Activated naive CD4-positive, alpha-beta T cell treated with anti-CD3 and anti-CD28 coated beads, Interleukin-2, amount 50 U/mL, for 72 hours (primary cell): ENCODE measurements at places on chromosomes 1 and 21.

GRCh38 chr1:183773482-183774274, 31.2 kb upstream of the RGL1 start:
- DNase-seq: no peak

- no peak for DNase-seq
Observed at GRCh38 chr1:90162216-90162615, 167.3 kb downstream of the ZNF326 start.

DNA sequence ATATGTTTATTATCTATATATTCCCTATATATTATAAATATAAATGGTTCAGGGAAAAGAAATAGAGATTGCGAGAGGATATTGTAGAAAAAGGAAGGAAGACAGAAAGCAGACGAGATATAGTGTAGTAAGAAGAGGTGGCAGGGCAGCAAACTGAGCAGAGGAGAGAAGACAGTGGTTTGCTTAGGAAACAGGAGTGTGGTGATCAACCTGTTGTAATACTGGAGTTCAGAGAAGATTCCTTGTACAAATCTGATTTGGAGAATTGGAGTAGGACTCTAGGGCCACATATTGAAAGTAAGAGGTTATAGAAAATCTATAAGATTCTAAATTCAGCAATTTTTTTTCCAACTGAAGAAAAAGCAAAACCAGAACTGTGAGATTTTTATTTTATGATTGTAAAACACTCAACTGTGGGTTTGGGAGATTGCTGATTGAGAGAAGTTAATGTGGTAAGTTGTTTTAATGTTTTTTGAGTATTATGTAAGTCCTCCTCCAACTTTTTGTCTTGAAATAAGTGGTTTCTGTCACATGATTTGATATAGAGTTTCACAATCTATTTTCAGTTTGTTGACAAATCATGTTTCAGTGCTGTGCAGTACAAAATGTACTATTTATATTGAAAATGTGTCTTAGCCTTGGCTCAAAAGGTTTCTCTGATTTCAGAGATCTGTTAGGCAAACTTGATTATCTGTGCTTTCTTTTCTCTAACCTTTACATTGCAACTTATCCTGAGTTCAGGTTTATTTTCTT, 9.6 kb upstream of the AMY2B start:
- DNase-seq: no peak

GRCh38 chr1:66412704-66413103, 121.2 kb upstream of the SGIP1 start:
- DNase-seq: no peak

GRCh38 chr1:229786974-229787610, 161.0 kb downstream of the URB2 start:
- DNase-seq: no peak

GRCh38 chr1:203290261-203291089, 14.8 kb upstream of the BTG2 start:
- peak; percentile 97 for DNase-seq

DNA sequence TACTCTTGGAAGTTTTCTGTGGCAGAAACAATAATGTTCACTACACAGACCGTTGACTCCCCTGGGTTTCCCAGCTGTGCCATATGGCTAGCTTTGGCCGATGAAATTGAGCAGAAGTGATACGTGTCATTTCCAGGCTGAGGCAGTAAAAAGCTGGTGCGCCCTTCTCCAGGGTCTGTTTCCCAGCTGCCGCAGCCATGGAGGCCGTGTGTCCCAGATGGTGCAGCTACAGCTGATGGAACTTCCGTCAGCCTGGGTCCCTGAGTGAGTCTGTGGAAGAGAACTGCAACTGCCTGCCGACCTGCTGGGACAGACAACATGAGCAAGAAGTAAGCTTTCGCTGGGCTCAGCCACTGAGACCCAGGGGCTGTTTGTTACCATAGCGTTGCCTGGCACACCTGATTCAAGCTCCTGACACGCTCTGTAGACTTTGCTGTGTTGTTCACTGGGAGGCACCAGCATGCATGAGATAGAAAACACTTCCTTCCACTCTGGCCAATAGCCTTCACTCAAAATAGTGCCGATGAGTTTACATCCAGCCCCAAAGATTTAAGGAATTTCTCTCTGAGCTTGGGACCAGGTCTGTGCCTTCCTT, 116.3 kb upstream of the SLC25A33 start:
- DNase-seq: no peak

- DNase-seq: no peak
Observed at GRCh38 chr1:156745881-156746280, 5.0 kb upstream of the MRPL24 start.

DNA sequence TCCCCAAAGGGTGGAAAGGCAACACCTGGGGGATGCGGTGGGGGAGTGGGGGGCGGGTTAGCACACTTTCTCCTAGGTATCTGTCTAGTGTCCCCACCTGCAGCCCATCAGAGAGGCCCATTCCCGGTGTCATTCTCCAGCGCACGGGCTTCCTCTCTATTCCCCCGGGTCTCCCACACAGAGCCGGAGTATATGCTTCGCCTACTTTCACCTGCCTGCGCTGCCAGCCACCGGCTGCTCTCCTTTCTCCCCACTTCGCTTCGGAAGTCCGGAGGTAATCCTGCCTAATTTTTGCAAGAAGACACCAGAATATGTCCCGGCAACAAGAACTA, 852 bp downstream of the RGS7 start:
- DNase-seq: no peak

DNA sequence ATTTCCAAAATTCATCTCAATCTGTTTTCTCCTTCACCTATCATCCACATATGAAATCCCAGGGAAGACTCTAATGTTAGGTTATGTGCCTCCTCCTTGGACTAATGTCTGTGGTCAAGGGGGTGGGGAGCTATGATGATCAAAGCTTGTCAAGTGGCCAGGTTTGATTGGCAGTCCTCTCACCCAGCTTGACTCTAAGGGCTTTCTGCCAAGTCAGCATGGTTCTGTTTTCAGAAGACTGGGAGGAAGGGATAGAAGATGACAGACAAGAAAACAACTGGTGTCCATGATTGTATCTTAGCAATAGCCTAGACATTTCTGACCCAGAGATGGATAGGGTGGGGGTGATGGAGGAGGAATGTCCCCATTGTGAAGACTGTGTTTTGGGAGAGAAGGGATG, 9.1 kb upstream of the THEM5 start:
- no peak for DNase-seq

- no peak for DNase-seq
Observed at GRCh38 chr1:201229771-201230635, 39.4 kb downstream of the IGFN1 start.

DNA sequence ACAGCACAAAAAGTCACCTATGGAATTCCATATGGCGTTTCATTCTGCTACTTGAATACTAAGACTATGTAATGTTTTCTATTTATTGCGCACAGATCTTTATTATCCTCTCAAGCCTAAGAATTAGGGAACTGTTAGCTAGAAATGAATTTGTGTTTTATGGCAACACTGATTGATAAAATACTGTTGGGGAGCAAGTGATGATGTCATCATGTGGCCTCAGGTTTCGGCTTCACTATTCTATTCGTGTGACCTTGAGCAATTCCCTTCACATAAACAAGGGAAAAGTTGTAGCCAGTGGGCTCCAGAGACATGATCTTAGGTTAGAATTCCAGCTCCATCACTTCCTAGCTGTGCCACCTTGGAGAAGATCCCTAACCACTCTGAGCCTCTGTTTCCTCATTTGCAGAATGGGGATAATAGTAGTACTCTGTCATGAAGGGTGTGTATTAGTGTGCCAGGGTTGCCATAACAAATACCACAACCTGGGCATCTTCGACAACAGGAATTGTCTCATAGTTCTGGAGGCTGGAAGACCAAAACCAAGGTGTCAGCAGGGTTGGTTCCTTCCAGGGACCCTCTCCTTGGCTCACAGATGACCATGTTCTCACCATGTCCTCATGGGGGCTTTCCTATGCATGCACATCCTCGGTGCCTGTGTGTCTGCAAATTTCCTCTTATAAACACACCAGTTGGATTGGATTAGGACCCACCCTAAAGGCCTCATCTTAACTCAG, 371.2 kb downstream of the RRAGC start:
- no peak for DNase-seq

- DNase-seq: no peak
Observed at GRCh38 chr1:96478228-96478627, 243.4 kb upstream of the PTBP2 start.

GRCh38 chr21:40381111-40381510, 465.8 kb downstream of the DSCAM start:
- no peak for DNase-seq

DNA sequence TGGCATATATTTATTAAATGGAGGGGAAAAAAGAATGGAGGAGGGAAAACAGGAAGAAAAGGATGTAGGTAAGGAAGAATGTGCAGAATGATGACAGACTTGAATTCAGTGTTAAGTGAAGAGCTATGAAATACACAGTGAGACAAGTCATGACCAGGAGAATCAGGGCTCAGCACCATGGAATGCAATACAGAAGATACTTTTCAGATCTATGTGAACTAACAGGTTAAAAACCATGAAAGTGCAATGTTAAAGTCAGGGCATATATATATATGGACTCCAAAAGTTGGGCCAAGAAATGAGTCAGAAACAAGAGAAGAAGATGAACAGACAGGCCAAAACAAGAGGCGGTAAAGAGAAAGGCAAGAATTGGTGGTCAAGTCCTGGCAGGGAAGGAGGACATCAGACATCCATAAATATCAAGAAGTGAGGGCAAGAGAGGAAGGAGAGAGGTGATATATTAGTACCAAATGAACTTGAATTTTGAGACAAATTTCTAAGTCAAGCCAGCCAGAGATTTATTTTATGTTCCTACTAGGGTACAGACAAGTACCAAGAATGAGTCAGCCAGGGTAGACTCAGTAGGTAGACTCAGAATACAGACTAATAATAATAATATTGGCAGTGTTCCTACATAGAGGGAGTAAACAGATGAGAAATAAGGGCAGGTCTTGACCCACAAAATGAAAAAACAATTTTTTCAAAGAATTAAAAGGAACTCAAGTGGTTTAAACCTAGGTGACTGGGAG, 39.5 kb upstream of the MCOLN3 start:
- DNase-seq: no peak

DNA sequence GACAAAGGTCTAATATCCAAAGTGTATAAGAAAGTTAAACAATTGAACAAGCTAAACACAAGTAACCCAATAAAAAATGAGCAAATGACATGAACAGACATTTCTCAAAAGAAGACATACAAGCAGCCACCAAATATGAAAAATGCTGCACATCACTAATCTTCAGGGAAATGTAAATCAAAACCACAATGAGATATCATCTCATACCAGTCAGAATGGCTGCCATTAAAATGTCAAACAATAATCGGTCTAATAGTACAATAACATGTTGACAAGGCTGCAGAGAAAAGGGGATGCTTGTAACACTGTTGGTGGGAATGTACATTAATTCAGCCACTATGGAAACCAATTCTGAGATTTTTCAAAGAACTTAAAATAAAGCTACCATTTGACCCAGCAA, 264.1 kb downstream of the AKT3 start:
- no peak for DNase-seq

GRCh38 chr21:41023936-41024335, 144.0 kb upstream of the BACE2 start:
- DNase-seq: no peak

DNA sequence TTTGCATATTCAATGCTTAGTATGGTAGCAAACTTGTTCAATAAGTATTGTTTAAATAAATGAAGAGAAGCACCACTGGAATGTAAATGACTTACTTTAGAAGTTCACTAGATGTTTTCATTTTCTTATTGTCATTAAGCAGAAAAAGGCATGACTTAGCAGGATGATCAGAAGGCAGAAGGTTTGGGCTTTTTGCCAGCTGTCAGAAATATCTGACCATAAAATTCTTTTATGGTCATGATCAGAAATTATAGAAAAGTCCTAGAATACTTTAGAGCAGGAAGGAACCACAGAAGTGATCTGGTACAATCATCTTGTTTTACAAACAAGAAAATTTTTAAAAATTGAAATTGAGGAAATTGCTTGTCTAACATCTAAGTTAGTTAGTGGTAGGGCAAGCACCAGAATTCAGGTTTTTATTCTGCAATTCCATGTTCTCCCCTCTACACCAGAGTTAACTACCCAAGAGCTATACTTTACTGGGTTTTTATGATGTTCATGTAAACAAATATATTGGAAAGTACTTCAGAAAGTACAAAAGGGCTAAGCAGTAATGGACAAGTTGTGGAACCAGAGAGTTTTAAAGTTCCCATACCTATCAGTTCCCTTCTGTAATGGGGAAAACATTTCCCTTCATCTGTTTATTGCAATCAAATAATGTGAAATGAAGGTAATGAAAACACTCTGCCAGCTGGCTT, 10.1 kb downstream of the FMO5 start:
- DNase-seq: no peak

- no peak for DNase-seq
Observed at GRCh38 chr21:42013376-42013775, 3.2 kb upstream of the ZBTB21 start.

GRCh38 chr1:193308438-193308837, 122.0 kb upstream of the B3GALT2 start:
- no peak for DNase-seq

- DNase-seq: no peak
Observed at GRCh38 chr1:246302711-246303317, 204.3 kb downstream of the SMYD3 start.

DNA sequence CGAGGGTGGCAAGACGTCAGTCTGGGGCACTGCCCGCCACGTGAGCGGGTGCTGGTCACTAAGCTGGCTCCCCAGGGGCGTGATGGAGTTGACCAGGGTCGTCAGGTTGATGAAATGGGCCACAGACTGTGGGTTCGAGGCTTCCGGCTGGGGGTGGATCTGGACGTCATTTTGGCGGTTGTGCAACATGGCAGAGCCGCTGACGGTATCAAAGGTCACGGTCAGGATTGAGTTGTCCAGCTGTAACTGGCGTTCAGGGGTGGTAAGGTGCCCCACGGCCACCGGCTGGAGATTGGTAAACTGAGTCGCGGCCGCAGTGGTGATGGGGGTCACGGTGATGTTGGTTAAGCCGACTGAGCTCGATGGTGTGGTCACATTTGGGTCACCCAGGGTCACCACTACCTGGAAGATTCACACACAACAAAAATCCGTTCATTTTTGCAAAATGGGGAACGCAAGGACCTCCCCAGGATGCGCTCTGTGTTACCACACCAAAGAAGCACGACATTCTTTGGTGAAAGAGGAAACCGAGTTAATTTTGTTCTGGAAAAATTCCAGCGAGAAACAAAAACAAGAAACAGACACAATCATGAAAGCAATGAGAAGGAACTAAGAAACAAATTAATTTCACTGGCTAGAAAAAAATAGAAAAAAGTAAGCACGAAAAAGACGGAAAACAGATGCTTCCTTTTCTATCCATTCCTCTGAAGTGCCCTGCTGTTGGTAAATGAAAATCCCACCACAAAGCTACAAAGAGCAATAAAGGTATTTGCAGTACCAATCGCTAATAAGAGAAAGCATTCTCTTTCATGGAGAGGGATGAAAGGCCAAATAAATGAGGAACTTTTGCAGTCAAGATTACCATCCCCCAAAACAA, 34.7 kb upstream of the RIPK4 start:
- DNase-seq: no peak
